Hematopoietic multipotent progenitor cell treated with erythropoietin and hydrocortisone succinate and interleukin-3 and kit ligand, for 17 days (in vitro differentiated cells): ENCODE measurements at places on chromosomes 12 and 14.

DNA sequence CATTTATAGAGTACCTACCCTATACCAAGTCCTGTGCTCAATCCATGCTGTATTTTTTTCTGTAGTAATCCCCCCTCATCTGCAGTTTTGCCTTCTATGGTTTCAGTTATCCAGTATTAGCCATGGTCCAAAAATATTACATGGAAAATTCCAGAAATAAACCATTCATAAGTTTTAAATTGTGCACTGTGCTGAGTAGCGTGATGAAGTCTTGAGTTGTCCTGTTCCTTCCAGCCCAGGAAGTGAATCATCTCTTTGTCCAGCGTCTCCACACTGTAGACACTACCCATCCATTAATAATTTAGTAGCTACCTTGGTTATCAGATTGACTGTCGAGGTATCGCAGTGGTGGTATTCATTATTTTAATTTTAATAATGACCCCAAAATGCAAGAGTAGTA lies 54.2 kb downstream of the SUDS3 start:
- DNase-seq = no peak

DNA sequence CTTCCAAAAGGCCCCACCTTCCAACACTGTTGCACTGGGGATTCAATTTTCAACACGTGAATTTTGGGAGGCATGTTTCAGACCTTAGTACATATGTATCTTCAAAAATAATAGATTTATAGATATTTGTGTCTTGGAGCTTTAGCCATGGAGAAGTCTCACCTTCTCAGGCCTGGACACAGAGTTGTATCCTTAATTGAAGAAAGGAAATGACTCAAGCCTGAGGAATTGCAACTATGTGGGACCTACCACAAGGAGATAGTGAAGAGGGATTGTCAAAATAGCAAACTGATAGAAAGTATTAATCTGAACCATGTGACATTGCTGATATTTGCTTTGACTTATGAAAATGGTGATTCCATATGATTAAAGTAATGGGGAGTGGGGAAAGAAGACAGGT lies 89.8 kb downstream of the ACSS3 start:
- DNase-seq = no peak

DNA sequence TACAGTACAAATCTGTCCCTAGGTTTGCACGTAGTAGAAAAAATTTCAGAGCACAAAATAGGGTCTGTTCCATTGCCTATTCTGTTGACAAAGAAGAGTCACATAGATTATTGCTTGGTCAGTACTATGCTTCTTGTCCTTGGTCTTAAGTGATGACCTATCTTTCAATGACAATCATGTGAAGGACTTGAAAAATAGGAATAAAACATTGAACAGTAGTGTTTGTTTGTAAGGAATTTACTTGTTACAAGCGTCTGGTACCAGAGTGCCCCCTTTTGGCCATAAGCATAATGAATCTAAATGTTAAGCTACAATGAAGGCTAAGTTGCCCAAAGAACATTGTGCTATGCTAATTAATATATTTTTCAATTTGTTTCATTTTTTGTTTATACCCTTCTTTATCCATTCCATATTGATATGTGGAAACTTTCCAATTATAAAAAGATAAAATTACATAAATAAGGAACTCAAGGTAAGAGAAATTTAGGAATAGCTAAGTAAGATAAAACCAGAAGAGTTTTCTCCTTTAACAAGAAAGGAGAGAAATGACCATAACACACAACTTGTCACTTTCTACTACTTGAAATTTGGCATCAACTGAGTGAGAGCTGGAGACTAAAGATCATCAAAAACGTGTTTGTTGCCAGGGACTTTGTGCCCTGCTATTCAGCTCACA lies 204.7 kb downstream of the EPS8 start:
- peak; percentile 23 for DNase-seq

DNA sequence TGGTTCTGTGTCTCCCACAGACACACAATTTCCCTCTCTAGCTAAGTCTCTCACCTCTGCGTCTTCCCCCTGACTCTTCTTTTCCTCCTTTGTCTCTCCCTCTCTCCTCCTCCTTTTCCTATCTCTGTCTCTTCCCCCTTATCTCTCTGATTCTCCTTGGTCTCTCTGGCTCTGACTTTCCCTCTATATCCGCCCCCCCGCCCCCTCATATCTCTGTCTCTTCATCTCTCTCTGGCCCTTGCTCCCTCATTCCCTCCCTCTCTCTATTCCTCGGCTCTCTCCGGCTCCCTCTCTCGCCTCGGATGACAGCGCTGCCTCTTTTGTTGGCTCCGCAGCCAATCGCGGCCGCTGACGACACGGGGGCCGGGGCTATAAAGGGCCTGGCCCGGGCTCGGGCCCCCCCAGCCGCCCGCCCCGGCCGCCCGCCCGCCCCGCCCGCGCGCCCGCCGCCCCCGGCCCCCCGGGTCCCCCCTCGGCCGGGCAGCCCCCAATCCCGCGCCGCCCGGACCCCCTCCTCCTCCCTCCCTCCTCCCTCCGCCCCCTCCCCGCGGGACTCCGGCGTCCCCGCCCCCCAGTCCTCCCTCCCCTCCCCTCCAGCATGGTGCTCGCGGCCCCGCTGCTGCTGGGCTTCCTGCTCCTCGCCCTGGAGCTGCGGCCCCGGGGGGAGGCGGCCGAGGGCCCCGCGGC lies at the start of gene GDF11:
Gene GDF11 (plus strand): TSS at position 404 of the 687 bp plus-strand sequence. CDS start 195 bp downstream, at position 599.
- no peak for DNase-seq

GRCh38 chr12:16018306-16018705 lies 107.2 kb downstream of the DERA start:
- no peak for DNase-seq

- DNase-seq = no peak
These were observed 578.6 kb downstream of the RERGL start for GRCh38 chr12:17511369-17511768.

DNA sequence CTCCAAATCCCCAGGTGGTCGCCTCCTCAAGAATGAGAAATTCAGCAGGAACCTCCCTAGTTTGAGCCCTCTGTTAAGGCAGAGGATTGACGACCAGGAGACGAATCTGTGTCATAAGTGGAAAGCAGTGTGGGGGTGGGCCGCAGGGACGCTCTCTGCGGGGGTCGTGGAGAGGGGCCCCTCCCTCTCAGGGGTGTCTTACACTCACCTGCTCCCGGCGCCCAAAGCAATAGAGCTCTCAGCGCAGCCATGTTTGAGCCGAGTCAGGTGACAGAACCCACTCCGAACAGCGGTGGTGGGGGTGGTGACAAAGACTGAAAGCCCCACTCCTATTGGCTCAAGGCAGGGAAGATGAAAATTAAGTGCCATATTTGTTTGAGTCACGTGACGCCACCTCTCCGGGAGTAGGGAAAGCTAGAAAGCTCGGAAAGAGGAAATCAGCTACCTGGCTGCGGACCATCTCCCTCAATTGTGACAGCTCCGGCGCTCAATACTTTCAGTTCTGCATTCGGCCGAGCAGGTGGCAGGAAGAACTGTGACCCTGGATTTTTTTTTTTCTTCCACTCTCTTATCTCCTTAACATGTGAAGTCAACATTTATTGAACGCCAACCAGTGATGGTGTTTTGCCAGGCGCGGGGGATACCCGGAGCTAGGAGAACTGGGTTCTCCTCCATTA lies at the start of gene ZFYVE26:
Gene ZFYVE26 (minus strand): TSS at position 265 of the 677 bp plus-strand sequence. CDS start 627 bp downstream, outside the sequence.
- DNase-seq = peak; percentile 95

- no peak for DNase-seq
These were observed at the start of gene DTX3 for GRCh38 chr12:57604454-57604991. TSS of gene DTX3 (plus strand) at chr12:57604824. CDS start at chr12:57606518, 1,694 bp downstream.

DNA sequence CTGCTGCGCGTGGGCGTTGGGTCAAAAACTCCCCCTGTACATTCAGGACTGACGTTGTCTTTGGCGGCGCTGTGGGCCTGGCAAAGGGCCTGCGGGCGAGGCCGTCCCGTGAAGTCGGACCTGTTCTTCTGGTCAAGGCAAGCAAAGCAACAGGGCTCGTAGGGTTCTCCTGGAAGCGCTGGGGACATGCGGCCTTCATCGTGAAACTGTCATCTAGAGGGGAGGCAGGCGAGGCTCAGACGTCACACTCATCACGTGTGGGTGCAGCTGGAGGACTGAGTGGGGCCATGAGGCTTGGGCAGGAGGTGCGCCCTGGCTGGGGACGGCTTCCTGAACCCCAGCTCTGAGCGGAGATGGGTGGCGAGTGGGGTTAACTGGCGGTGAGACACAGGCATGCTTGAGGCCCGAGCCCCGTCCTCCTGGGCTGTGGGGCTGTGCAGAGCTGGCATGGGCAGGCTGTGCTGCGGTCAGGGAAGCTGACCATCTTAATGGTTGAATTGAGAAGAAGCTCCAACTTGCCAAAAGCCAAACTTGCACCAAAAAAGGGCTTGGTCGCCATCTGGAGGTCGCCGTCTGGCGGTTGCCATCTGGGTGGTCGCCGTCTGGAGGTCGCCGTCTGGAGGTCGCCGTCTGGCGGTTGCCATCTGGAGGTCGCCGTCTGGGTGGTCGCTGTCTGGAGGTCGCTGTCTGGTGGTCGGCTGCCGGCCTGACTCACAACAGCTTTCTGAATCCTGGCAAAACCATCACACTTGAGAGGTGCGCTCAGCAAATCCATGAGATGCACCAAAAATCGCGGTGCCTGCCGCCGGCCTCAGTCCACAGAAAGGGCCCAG lies 66.2 kb downstream of the NOC4L start:
- no peak for DNase-seq

DNA sequence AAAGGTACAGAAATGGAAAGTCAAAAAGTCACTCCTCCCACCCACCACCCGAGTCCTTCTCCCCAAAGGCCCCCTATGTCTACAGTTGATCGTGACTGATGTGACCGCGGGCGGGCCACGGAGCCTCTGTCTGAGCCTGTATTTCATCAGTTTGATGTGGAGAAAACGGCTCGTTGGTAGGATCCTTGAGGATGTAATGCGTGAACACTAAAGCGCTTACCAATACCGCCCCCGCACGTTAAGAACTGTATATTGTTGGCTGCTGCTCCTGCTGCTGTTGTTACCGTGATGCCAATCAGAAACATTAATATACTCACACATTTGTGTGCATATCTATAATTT lies 24.6 kb upstream of the UBC start:
- DNase-seq = peak; percentile 92

GRCh38 chr14:101004954-101005353 lies 101.4 kb upstream of the RTL1 start:
- no peak for DNase-seq

DNA sequence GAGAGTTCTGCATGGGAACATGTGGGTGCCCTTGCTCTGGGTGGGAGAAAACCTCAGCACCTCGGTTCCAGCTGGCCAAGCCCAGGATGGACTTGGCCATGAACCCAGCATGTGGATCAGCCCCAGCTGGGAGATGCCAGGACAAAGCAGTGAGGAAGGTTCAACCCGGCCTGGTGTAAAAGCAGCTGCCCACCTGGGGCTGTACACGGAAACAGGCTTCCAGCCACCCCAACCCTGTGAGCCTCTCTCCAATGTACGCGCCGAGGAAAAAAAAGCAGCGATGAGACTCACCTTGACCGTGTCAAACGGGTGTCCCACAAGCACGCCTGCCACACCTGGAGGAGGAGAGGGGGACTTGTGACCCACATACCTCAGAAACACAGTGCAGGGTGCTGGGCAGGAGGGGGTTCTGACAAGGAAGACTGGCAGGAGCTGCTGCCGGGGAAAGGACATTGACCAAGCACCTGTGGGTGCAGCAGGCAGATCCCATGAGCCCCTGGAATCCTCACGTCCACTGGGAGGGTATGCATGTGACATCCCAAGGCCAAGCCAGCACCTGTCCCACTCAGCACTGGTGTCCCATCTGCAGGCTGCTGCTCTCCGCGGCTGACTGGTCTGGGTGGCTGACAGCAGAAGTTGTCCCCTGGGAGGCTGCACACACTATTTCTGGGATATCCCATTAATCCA lies 7.5 kb downstream of the SLC25A29 start:
- DNase-seq = no peak

GRCh38 chr12:9673404-9674225 lies 4.1 kb downstream of the CLEC2D start:
- no peak for DNase-seq

GRCh38 chr12:27777141-27777540 lies 2.9 kb upstream of the KLHL42 start:
- DNase-seq = no peak

DNA sequence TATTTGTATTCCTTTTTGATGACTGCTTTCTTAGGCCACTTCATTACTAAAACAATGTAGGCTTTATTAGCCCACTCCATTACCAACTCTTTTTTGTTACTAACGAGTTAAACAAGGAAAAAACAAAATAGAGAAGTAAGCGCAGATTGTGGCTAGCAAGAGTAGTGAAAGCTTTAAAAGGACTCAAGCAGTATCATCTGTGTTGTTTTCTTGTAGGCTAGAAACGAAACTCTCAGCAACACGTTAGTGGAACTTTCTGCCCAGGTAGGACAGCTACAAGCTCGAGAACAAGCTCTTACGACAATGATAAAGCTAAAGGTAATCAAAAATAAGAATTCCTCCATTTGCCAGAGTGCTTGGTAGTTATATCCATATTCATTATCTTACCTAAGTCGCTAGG lies 11.1 kb downstream of the CCDC62 start:
- no peak for DNase-seq

- no peak for DNase-seq
These were observed 103.1 kb downstream of the ESR2 start for GRCh38 chr14:64190974-64191502.

DNA sequence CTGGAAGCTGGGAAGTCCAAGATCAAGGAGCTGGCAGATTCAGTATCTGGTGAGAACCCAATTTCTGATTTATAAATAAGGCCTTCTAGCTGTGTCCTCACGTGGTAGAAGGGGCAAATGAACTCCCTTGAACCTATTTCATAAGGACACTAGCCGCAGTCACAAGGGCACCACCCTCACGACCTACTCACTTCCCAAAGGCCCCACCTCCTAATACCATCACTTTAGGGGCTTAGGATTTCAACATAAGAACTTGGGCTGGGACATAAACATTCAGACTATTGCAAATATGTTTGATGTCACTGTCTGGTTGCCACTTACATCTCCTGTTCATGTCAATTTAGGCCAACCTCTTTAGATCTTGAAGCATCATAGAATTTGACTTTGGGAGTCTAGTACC lies 10.8 kb upstream of the CNIH1 start:
- DNase-seq = no peak

DNA sequence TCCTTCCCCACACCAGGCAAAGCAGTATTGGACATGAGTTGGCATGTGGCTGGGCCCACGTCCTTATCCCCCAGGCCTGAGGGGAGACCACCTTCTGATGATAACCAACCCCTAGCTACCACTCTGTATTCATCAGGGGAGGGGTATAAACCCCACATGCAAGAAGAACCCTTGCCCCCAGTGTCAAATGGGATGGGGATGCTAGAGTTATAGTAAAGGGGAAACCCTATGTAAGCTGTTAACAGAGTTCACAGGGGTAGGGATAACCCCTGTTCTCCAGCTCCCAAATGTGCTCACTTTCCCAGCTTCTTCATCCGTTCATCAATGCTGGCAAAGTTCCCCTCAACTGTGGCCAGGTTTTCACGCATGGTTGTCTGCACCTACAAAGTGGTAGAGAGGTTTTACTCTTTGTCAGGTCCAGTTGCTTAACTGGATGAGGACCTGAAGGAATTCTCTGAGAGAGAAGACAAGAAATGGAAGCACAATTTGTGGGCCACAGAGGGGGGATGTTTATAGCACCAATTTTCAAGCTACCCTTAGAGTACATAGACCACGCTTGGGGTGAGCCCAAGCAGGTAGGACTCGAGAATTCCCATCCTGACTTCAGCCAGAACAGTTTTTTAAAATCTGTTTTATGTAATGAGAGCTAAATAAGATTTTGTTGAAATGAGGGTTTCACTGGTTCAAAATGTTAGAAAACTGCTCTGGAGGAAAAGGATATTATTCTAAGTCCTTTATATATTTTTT lies 7.9 kb downstream of the MBD6 start:
- no peak for DNase-seq
